Activated T-helper 2 cell treated with anti-CD3 and anti-CD28 coated beads, Interferon-gamma antibody, Interleukin-2, Interleukin-4, amounts not matched to agents 10 μg/mL and 5 μg/mL and 100 μg/mL, durations not matched to agents 14 hours and 24 hours and 36 hours (primary cell): ENCODE measurements at places on chromosomes 11 and 22. TPM values are rescaled to one million over a fixed set of nuclear protein-coding genes. Genes with fewer than 3 reads are reported as not detected.

The RAB39A gene
- total RNA-seq, result not detected in 2 replicates

The PLAAT5 gene
- 0.64 and 0.80 TPM in 2 replicates for total RNA-seq

The TMEM80 gene
- 11.4 and 13.0 TPM in 2 replicates for total RNA-seq

GRCh38 chr11:64969209-64969608, 2.7 kb downstream of the MAJIN start:
- DNase-seq, result no peak

The KRTAP5-11 gene
- not detected in 2 replicates for total RNA-seq

- DNase-seq, result no peak
These were observed 16.1 kb downstream of the CXCR5 start for GRCh38 chr11:118899706-118900360.

GRCh38 chr22:20652582-20652981, 121.3 kb upstream of the SERPIND1 start:
- no peak for DNase-seq

DNA sequence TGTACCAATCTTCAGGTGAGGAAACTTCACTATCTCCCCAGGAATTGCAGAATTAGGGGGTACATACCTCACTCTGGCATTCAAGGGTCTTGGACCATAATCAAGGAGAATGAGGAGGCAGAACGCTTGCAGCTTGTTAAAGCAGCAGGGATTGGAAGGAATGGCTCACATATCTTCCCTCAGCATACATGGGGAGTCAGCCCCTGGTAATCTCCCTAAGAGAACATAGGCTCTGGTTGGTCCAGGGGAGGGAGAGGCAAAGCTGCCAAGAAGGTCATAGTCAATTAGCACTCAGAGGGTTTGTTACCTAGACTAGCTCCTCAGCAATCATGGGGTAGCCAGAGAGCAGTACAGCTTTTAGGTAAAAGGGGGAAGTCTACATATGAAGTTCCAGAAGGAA, 256.8 kb downstream of the INSC start:
- DNase-seq, result no peak

DNA sequence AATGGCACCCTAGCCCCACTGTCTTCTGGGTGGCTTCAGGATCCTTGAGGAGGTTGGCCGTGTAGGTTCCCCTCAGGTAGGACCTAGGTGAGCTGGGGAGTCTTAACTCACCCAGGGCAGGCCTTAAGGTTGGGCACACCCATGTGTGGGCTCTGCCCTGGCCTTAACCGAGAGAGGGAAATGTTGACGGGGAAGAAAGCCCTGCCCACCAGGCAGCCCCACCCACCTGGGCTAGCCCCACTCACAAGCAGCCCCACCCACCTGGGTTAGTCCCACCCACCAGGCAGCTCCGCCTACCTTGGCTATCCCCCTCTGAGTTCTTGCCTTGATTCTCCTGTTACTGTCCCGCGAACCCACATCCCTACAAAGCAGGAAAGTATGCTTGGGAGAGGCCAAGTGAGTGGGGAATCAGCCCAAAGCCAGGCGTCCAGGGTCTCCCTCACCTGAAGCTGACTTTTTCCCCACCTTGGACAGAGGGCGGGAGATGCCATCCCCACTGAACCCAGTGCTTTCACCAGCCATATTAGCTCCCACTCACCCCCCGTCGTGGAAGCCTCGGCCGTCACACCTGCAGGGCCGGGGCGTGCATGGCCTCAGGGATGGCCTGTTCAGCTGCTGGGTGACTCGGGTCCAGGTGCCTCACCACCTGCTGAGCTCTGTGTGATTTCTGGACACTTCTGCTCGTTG, at the start of gene MYEOV:
MYEOV (plus strand) TSS at position 337 of the 687 bp plus-strand sequence. CDS start 1,200 bp downstream, outside the sequence.
- peak; percentile 20 for DNase-seq

DNA sequence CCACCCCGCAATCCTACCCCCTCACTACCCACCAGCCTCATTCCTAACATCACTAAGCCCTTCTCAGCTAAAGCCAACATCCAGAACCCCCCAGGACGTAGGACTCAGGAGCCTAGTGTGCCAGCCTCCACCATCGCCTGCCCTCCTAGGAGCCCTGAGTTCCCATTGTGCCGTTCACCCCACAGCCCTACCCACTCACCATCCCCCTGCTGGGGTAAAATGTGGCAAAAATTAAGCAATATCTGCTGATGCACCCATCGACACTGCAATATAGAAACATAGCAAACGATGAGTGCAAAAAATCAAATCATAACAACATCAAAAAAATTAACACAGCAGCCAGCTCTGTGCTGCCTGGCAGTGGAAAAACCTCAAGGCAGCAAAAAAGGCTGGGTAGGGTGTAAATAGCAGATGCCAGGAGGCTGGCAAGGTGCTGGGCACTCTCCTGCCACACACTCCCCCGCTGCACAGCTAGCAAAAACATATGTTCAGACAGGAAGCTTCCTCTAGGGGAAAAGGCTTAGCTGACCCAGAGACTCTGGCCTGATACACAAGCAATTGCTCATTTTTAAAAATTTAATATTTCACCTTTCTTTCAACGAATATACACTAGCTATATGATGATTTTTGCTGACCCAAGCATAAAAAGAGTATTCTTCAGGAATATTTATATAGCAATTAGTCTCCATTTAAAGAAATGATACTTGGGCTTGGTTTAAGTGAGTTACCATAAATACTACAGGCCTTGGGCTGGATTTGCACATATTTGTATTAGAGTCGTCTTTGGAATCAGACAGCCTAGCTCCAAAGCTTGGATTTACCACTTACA, 33.8 kb downstream of the PRDM10 start:
- DNase-seq, result no peak

- no peak for DNase-seq
These were observed 33.0 kb upstream of the RIC3 start for GRCh38 chr11:8201644-8202365.

The PARVG gene
- 73.5 and 75.6 TPM in 2 replicates for total RNA-seq

- no peak for DNase-seq
These were observed 416.8 kb upstream of the TENM4 start for GRCh38 chr11:79857377-79858214.

GRCh38 chr11:47470671-47471070, 21.7 kb upstream of the RAPSN start:
- no peak for DNase-seq

The CPT1B gene
- 68.2 and 74.3 TPM in 2 replicates for total RNA-seq

DNA sequence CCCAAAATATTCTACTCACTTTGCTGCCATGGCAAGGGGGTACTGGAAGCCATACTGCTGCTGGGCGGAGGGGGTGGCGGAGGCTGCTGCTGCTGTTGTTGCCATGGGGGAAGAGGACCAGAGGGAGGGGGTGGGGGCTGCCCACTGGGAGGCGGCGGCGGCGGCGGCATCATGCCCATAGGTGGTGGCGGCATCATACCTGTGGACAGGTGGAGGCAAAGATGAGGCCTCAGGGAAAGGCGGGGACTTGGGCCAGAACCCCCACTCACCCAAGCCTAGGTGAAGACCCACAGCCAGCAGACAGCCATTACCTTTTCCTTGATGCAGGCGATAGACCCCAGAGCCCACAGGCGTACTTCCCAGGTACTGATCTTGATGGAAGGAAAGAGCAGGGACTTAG, 7.1 kb upstream of the PYGM start:
- DNase-seq, result no peak

DNA sequence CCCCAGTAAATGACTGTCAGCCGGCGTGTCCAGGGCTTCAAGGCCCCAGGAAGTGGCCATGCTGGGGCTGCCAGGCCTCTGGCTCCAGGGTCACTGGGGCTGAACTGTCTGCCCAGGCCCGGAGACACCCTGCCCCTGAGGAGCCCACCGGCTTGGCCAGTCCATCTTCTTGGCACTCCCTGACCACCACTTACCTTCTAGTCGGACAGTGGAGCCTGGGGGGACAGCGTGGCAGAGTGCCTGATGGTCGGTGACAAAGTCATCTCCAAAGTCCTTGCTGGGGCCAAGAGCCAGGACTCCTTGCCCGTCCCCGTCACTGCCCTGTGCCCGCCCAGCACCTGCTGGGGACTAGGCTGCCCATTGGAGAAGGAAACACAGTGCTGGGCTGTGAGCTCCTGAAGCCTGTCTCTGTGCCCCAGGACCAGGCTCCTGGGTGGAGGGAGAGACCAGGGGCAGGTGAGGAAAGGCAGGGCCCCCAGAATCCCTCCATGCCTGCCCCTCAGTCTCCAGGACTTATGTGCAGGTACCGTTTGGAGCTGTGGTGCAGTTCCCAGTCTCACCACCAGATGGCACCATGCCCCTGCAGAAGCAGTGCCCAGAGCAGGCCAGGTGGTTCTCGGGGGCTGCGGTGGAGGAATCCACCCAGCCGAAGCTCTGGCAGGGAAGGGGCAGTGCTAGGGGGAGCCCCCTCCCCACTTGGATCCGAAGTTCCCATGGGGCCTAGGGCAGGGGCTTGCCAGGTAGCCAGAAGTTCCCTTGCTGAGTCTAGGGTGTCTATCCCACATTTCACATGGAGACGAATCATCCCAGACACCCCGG, 6.0 kb upstream of the CCDC188 start:
- peak; percentile 77 for DNase-seq

GRCh38 chr11:61034704-61035525, 63.4 kb downstream of the CD6 start:
- DNase-seq, result no peak

The CYB5R2 gene
- total RNA-seq, result 3.8 and 4.5 TPM in 2 replicates

GRCh38 chr11:31509051-31509428, 382 bp downstream of the IMMP1L start:
- no peak for DNase-seq

GRCh38 chr11:28860893-28861292, 752.7 kb downstream of the METTL15 start:
- DNase-seq, result no peak

DNA sequence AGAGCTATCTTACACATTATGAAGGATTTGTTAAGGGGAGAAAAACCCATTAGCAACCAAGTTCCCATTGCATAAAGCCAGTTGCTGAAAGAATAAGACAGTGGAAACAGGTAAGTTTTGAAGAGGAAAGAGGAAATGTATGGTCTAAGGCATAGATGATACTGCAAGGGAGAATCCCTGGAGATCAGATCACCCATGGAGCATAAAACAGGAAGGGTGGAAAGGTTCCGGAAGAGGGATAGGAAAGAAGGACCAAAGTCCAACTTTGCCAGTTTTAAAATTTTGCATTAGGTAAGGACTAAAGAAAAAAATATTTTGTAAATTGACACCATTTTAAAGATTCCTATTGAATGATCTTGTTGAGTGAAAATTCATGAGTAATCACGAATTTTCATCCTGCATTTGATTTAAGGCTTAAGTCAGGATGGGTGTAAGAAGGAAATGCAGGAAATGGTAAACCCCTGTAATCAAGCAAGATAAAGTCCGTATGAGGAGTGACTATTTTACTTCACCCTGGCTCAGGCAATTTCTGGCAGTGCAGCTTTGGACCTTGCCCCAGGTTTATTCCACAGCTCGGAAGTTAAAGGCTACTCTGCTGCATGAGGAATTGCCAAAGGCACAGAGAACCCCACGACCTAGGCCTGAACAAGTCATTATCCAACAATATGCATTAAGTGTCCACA, 70.9 kb downstream of the CCDC34 start:
- no peak for DNase-seq

DNA sequence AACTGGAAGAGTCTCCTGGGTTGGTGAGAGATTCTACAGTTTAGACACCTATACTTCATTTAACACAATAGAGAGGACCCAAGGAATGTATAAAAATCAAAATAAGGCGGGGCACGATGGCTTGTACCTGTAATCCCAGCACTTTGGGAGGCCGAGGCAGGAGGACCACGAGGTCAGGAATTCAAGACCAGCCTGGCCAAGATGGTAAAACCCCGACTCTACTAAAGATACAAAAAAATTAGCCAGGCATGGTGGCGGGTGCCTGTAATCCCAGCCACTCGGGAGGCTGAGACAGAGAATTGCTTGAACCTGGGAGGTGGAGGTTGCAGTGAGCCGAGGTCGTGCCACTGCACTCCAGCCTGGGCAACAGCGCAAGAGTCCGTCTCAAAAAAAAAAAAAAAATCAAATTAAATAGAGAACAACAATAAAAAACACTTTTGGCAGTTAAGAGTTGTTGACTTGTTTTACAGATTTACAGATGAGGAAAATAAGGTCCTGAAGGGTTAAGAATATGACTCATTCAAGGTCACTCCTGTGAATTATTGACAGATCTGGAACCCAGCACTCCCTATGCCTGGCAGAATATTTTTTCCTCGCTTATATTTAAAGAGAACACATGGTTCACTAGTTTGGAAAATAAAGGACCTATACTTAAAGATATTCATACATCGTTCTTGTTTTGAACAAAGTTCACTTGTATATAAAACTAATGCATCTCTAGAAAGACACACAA, 5.2 kb downstream of the LGR4 start:
- no peak for DNase-seq

GRCh38 chr11:65556470-65557279, 1.5 kb downstream of the LTBP3 start:
- DNase-seq, result no peak

The CAPN5 gene
- 0.32 and 0.55 TPM in 2 replicates for total RNA-seq

The RFPL2 gene
- total RNA-seq, result 0.16 TPM in 1 of 2 replicates, not detected in the other

GRCh38 chr22:20304646-20305045, 15.2 kb downstream of the DGCR6L start:
- DNase-seq, result no peak

DNA sequence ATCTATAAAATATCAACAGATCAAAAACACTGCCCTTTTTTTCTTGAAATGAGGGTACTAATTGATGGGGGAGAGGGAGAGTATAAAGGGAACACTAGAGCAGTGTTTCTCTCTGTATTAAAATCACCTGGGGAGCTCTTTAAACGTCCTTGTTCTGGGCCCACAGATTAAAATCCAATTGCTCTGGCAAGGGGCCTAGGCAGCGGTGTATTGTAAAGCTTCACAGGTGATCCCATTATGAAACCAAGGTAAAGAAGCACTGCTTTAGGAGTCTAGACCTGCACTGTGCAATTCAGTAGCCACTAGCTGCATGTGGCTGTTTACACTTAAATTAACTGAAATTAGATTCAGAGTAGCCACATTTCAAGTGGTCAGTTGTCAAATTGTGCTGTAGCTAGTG, 3.0 kb downstream of the AQP11 start:
- no peak for DNase-seq

The PSMD13 gene
- total RNA-seq, result 255 and 258 TPM in 2 replicates

- no peak for DNase-seq
These were observed 16.3 kb upstream of the RBMXL2 start for GRCh38 chr11:7072401-7073028.

GRCh38 chr11:64839887-64840782, 4.3 kb downstream of the CDC42BPG start:
- DNase-seq, result no peak

DNA sequence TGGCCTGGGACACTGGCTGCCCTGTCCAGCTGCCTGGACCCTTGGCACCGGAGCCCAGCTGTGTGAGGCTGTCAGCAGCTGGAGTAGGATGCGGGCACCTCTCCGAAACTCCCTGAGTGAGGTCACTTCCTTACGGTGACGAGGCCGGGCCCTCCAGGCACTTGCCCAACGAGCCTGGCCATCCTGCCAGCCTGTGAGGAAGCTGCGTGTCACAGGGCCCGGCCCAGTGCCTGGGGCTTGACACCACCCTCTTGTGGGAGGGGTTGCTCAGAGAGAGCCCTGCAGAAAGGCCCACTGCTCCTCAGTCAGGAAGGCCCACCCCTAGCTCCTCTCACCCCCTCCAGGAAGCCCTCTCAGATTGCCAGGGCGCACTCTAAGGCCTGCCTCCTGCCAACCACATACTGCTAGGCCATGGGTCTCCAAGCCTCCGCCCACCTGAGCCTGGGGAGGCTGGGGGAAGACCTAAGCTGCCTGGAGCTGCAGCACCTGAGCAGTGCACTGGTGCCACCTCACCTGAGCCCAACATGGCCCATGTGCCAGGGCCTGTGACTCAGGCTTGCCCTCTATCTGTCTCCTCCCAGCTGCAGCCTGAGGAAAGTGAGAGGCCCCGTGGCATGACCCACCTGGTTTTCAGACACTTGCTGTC, 4.3 kb upstream of the PHLDA2 start:
- DNase-seq, result peak; percentile 54

GRCh38 chr22:35451592-35451991, 51.7 kb downstream of the MCM5 start:
- no peak for DNase-seq

The OR56A1 gene
- not detected in 2 replicates for total RNA-seq

GRCh38 chr11:61752117-61752924, at the start of gene MYRF:
TSS of gene MYRF (plus strand) at chr11:61752636. CDS start at chr11:61752745, 109 bp downstream.
- DNase-seq, result peak; percentile 46
